ENCODE measurements at places on chromosomes 4 and X.

DNA sequence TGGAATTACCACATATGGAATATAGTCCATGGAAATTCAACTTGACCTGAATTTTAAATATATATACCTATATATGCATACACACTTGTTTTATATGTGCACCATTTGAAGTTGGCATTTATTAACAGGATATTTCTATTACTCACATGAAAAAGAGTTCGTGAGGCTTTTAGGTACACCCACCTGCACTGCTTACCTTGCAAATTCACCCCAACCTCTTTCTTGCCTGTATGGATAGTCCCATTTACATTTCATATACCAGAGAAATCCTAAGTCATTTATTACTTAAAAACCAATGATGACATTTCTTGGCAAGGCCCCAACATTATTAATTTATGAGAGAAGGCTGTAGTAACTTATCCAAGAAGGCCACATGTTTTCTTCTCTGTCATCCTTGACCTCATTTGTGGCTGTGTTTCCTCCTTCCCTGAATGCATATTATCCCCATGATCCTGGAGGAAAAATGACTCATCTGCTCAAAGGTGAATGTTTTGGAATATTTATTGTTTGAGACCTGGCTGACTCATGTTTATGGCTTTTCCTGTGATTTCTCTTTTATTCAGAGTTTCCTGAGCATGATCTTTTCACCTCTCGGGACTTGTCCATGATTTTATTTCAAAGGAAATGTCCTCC is 62.2 kb upstream of the FAM241A start:
- DNase-seq: no peak

DNA sequence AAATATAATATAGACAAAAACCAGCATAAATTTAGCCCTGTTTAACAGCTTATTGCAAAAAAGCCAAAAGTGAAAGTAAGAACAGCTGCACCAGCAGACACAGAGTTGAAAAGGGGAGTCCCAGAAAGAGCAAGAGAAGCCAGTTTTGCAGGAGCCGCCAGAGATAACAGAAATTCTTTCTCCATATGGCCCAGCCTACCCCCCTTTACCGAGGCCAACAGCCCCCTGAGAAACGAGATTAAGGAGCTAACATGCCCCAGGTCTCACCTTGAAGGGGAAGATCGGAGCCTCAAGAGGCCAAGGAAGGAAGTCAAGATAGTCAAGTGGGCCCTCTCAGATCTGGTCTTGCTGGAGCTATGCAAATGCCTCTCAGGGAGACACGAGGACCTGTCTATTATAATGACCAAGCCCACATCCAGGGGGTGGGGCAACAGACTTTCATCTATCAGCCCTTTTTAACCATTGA is 4.8 kb downstream of the ACOX3 start:
- peak; percentile 36 for DNase-seq

DNA sequence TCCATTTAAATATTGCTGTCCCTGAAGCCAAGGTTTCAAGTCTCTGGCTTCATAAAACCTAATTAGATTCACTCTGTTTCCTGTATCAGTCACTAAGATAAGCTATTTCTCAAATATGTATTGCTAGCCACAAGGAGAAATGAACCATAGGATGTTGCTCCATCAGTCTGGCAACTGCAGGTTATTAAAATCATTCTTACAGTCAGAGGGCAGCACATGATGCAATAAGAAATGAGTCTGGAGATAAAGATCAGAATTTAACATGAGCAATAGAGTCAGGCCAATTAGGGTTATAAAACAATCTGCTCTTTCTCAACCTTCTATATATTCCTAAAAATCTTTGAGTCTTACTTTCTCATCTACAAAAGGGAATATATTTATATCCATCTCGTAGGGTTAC is 7.2 kb downstream of the PRKG2 start:
- DNase-seq: no peak

DNA sequence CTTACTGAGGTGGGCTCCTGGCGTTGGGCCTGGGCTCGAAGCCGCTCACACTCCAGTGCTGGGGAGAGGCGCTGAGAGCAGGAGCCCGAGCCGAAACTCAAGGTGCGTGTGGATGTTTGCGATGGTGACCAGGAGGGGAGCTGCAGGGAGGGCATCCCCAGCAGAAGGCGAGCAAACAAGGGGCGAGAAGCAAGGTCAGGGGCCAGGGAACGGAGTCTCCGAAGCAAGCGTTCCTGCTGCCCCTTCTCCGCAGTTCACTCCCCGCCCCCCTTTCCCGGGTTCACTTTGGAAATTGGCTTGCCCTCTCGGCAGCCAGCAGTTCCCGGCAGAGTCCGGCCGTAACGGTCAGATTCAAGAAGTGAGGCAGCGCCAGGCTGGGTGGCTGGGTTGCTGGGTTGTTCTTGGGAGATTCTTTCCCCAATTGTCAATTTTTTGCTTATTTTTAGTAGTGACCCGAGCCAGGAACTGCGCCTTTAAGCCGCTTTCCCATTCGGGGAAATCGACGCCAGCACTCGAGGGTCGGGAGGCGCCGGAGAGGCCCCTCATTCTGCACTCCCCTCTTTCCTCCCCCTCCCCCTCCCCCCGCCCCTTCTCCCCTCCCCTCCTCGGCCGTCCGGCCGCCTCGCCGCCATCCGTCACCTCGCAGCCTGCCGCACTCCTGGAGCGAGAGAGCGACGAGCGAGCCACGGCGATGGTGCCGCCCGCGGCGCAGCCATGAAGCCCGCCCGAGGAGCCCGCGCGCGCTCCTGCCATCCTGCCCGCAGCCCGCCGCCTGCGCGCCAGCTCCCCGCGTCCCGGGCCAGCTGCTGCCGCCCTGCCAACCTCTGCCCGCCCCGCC is at the start of gene FRMPD3:
TSS of gene FRMPD3 (plus strand) at position 655 of the 838 bp plus-strand sequence. CDS start 76,937 bp downstream, outside the sequence.
- DNase-seq: no peak

DNA sequence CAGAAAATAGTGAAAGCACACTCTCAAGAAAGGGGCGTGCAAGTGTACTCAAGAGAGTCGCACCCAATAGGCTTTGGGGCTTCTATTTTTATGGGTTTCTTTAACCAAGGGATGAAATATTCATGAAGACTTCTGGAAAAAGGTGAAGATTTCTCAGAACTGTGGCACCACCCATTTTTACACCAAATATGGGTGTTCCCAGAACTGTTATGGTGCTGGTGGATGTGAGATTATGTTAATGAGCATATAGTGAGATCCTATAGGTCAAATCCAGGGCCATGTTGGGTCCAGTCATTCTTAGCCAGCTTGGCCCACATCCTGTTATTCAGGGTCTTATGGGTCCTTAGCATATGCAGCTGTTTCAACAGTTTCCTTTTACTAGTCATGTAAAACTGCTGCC is 61.0 kb upstream of the SMIM10 start:
- DNase-seq: no peak

DNA sequence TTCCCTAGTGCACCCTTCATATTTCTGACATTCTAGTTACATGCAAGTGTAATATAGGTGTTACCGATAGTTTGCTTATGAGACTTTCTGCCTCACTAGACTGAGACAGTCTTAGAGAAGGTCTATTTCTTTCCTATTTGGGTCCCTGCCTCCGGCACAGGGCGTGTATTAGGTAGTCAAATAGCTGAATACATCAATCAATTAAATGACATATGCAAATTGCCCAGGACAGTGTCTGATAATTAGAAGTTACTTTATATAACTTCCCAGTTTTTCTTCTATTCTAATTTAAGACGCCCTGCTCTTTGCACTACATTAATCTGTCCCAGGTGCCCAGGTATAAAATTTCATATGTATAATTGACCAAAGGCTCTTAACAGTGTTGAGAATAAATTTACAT is 264.2 kb downstream of the RAB28 start:
- no peak for DNase-seq

DNA sequence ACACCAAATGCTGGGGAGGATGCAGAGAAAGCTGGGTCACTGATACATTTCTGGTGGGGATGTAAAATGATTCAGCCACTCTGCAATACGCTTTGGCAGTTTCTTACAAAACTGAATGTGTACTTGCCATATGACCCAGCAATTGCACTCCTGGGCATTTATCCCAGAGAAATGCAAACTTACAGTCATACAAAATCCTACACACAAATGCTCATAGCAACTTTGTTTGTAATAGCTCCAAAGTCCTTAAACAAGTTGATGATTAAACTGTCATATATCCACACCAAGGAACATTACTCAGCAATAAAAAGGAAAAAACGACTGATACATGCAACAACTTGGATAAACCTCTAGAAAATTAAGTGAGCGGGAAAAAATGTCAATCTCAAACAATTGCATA is 12.3 kb downstream of the MID1 start:
- no peak for DNase-seq

DNA sequence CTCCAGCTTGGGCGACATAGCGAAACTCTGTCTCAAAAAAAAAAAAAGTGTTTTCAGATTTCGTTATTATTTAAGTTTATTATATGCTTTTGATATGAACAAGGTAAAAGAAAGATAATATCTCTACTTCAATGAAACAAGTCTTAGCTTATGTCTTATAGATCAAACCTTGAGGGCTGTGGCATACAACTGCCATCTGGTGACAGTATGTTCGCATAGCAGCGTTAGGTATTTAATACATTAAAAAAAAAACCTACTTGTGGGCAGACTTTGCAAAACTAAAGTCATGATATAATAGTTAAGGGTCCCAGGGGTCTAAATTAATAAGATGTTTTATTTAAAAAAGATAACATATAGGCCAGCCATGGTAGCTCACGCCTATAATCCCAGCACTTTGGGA is 161.2 kb upstream of the AMOT start:
- no peak for DNase-seq

- no peak for DNase-seq
These were observed 1303.4 kb downstream of the TECRL start for GRCh38 chr4:63105839-63106238.

GRCh38 chr4:139913398-139913990 is 240.5 kb downstream of the MAML3 start:
- DNase-seq: no peak

GRCh38 chrX:131791608-131792355 is 231.3 kb upstream of the STK26 start:
- no peak for DNase-seq

- DNase-seq: no peak
These were observed 12.0 kb downstream of the C4orf54 start for GRCh38 chr4:99645638-99646037.
